ENCODE measurements at places on chromosomes 4 and X. TPM values are rescaled to one million over a fixed set of nuclear protein-coding genes. Genes with fewer than 3 reads are reported as not detected.

USP38 gene
- total RNA-seq: 11.7 TPM

AMOT gene
- total RNA-seq: 4.0 TPM

AR gene
- total RNA-seq: 0.05 TPM

TKTL2 gene
- not detected for total RNA-seq

BANK1 gene
- 3.3 TPM for total RNA-seq

RTL3 gene
- not detected for total RNA-seq

WDR17 gene
- 4.2 TPM for total RNA-seq

PRDM8 gene
- total RNA-seq: 5.3 TPM

PNMA6F gene
- total RNA-seq: not detected

ANK2 gene
- 5.5 TPM for total RNA-seq

OPHN1 gene
- 8.8 TPM for total RNA-seq

POF1B gene
- total RNA-seq: 0.08 TPM

GAGE12J gene
- 1.1 TPM for total RNA-seq

USP26 gene
- total RNA-seq: not detected

TAF7L gene
- 0.18 TPM for total RNA-seq

PRR32 gene
- total RNA-seq: not detected

GUCY1B1 gene
- 0.36 TPM for total RNA-seq

MAGEE1 gene
- 1.6 TPM for total RNA-seq

EFHC2 gene
- total RNA-seq: 0.28 TPM

PAGE2B gene
- not detected for total RNA-seq

IL15 gene
- 2.7 TPM for total RNA-seq

SLITRK4 gene
- not detected for total RNA-seq

AWAT2 gene
- not detected for total RNA-seq

CLNK gene
- total RNA-seq: not detected

UGT2B7 gene
- total RNA-seq: not detected

MAGEA10 gene
- not detected for total RNA-seq

HPGDS gene
- not detected for total RNA-seq

LAGE3 gene
- total RNA-seq: 175 TPM

TLL1 gene
- 0.41 TPM for total RNA-seq

TLR10 gene
- total RNA-seq: 0.05 TPM

Measured in Panc1 (cell line).